Hepatocyte (in vitro differentiated cells): ENCODE measurements at places on chromosomes 2 and 18. TPM values are rescaled to one million over a fixed set of nuclear protein-coding genes. Genes with fewer than 3 reads are reported as not detected.

DNA sequence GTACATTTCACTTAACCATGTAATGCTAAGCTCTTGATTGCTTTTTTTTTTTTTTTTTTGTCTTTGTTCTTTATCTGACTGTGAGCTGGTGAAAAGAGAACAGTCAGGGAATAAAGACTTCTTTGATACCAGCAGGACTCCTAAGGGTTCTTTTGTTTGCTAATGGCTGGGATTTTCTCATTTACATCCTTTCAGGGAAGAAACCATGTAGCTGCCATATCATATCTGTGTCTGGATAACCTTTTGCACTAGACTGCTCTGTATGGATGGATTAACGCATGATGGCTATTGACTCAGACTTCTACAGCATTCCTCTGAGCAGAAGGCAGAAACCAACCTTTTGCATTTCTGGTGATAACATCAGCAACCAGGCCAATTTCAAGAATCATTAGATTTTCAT is 504.0 kb downstream of the LRRTM4 start:
- DNase-seq: no peak

The CPLX4 gene
- total RNA-seq: not detected in 2 replicates

DNA sequence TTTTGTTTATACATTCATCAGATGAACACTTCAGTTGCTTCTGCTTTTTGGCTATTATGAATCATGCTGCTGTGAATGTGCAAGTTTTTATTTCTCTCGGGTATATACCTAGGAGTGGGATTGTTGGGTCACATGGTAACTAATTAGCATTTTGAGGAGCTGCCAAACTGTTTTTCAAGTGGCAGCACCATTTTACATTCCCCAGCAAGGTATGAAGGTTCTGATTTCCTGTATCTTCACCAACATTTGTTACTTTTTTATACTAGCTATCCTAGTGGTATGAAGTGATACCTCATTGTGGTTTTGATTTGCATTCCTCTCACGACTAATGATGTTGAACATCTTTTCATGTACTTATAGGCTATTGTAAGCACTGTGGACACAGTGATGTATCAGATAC is 53.9 kb downstream of the DYNC1I2 start:
- no peak for DNase-seq

DNA sequence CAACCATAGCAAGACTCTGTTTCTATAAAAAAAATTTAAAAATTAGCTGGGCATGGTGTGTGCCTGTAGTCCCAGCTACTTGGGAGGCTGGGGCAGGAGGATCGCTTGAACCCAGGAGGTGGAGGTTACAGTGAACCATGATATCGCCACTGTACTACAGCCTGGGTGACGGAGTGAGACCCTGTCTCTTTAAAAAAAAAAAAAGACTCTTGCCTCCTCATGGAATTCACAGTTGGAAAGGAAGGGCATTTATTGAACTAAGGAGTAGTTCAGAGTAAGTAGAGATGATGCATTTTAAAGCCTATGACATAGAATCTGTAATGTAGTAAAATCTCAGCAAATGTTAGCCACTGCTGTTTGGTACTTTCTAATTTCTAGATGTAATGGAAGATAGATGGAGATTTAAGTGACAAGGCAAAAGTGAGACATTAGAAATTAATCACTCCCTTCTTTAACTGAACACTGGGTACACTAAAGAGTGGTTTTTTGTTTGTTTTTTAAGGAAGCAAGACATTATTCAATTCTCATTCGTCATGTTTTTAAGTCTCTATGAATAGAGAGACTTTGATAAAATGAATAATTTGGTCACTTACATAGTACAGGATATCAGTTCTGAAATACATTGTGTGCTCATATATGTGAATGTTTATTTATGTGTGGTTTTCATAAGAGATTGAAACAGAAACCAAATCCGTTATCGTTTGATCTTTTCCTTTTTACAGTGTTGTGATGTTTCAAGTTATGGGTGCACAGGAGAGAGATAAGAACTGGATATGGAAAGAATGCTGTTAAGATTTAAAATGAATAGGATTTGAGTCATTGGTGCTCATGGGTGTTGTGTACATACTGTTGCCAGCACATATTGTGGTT is 186.1 kb upstream of the STON1 start:
- peak; percentile 15 for DNase-seq

The UGT1A7 gene
- 0.07 TPM in 1 of 2 replicates, not detected in the other for total RNA-seq
